Brain microvascular endothelial cell (primary cell): ENCODE measurements at places on chromosomes 5 and 9.

DNA sequence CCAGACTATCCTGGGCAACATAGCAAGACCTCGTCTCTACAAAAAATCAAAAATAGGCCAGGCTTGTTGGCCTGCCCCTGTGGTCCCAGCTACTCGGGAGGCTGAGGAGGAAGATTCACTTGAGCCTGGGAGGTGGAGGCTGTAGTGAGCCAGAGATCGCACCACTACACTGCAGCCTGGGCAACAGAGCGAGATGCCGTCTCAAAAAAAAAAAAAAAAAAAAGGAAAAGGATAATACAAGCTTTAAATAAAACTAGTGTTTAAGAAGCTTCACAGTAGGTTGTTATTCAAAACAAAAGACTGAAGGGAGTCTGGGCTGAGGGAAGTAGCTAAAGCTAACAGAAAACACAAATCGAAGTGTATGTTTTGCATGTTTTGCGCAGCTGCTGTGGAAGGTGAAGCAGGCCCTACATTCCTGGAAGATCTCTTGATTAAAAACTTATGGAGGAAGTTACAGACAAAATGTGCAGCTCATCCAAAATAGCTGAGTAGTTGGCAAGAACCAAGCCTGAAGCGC is 581 bp upstream of the C9orf40 start:
- peak; percentile 16 for DNase-seq

- DNase-seq = no peak
These were observed 34.4 kb downstream of the ROPN1L start for GRCh38 chr5:10475931-10476676.

DNA sequence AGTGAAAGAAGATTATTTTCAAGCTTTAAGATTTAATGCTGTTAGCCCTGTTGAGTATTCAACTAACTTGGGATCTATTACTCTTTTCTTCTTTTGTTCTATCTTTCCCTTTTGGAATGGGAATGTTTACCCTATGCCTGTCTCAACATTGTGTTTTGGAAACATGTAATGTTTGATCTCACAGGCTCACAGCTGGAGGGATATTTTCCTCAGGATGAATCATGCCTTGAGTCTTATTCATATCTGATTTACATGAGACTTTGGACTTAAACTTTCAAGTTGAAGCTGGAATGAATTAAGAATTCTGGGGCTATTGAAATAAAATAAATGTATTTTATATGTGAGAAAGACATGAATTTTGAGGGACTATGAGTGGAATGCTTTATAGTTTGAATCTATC is 607.8 kb upstream of the PTGER4 start:
- DNase-seq = peak; percentile 25

GRCh38 chr9:25396828-25397227 is 281.4 kb downstream of the TUSC1 start:
- no peak for DNase-seq

GRCh38 chr5:80905405-80905804 is 54.8 kb upstream of the RASGRF2 start:
- no peak for DNase-seq

GRCh38 chr5:172523146-172523745 is 68.9 kb upstream of the SH3PXD2B start:
- no peak for DNase-seq

DNA sequence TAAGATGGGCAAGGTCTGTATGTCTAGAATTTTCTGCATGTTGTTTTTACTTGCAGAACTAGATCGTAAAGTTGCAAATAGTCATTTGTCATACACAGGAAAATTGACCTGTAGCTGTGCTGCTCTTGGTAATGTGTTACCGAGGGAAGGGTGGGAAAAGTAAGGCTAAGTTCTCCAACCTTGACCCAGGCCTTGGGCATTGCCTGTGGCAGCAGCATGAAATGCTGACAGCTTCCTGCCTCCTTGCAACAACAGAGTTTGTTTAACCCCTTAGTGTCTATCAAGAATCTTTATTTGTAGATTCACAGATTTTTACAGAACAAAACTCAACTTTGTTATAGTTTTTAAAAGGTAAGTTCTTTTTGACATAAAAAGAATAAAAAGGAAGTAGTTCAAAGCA is 48.3 kb downstream of the ERCC6L2 start:
- DNase-seq = no peak

- no peak for DNase-seq
These were observed at the start of gene TENT4A for GRCh38 chr5:6713274-6714225. TENT4A (plus strand) TSS chr5:6713432; CDS start chr5:6713984, 552 bp downstream.

- no peak for DNase-seq
These were observed 79.8 kb upstream of the LMX1B start for GRCh38 chr9:126533926-126534310.

GRCh38 chr9:6632516-6633183 is 12.9 kb downstream of the GLDC start:
- no peak for DNase-seq

GRCh38 chr9:90915693-90916092 is 114.1 kb downstream of the SYK start:
- DNase-seq = peak; percentile 44

DNA sequence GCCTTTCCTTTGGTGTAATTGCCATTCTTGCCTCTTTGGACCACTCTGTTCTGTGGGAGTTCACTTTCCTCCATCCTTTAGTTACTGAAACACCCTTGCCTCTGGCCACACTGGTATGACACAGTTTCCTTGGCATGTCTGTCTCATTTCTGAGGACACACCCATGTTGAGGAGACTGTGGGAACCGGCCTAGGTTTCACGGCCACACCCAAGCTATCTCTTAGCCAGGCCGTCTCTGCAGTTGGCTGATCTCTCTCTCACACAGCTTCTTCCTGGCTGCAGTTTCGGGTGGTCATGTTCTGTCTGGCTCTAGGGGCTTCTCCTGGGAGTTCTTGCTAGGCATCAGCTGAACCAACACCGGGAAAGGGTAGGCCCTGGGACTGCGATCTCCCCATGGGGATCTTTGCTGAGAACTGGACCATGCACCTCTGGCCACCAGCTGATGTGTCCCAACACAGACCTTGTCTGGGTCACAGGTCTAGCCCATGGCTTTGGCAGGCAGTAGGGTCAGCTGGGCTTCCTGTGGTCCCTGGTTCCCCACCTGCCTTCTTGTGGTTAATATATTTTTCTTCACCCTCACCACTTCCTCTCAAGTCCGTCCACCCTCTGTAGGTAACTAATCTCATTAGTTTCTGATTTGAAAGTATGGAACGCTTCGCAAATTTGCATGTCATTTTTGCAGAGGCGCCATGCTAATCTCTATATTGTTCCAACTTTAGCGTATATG is 24.9 kb downstream of the ARHGEF37 start:
- peak; percentile 82 for DNase-seq

GRCh38 chr5:57598097-57598496 is 115.5 kb upstream of the ACTBL2 start:
- DNase-seq = no peak

- peak; percentile 100 for DNase-seq
These were observed 226.1 kb downstream of the NR3C1 start for GRCh38 chr5:143177263-143177983.

- DNase-seq = no peak
These were observed 471.8 kb downstream of the KDM4C start for GRCh38 chr9:7229571-7229970.

GRCh38 chr9:90180381-90180780 is 462.2 kb downstream of the DIRAS2 start:
- no peak for DNase-seq

GRCh38 chr5:123819833-123820232 is 307.9 kb downstream of the CSNK1G3 start:
- peak; percentile 99 for DNase-seq

DNA sequence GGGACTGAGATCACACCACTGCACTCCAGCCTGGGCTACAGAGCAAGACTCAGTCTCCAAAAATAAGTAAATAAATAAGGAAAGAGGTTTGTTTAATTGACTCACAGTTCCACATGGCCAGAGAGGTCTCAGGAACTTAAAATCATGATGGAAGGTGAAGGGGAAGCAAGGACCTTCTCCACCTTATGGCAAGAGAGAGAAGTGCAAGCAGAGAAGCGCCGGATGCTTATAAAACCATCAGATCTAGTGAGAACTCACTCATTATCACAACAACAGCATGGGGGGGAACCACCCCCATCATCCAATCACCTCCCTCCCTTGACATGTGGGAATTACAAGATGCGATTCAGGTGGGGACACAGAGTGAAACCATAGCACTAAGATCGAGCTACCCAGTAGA is 22.8 kb upstream of the RGMB start:
- DNase-seq = no peak

GRCh38 chr9:110142253-110142652 is 65.7 kb downstream of the C9orf152 start:
- DNase-seq = no peak

- DNase-seq = peak; percentile 95
These were observed 69.1 kb downstream of the ARRDC3 start for GRCh38 chr5:91313757-91314673.

DNA sequence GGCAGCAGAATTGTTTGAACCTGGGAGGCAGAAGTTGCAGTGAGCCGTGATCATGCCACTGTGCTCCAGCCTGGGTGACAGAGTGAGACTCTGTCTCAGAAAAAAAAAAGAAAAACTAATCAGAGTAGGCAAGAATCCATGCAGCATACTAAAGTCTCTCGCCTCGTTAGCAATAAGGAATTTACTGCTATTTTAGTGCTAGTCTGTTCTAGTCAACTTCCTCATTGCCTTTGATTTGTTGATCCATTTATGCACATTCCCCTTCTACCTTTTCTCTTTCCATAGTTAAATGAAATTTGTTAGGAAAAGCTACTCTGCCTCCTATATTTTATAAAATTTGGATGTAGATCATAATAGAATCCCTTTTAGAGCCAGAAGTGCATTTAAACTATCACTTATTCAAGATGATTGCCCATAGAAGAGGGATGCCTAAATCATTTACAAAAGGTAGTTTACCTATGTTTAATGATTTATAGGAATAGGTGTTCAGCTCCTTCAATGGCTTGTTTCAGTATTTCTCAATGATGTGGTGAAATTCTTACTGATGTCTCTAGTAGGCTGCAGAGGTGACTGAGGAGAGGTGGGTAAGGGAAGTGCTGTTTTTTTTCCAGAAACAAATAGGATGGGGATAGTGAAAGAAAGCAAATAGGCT is 1.9 kb downstream of the LRRC19 start:
- DNase-seq = no peak

DNA sequence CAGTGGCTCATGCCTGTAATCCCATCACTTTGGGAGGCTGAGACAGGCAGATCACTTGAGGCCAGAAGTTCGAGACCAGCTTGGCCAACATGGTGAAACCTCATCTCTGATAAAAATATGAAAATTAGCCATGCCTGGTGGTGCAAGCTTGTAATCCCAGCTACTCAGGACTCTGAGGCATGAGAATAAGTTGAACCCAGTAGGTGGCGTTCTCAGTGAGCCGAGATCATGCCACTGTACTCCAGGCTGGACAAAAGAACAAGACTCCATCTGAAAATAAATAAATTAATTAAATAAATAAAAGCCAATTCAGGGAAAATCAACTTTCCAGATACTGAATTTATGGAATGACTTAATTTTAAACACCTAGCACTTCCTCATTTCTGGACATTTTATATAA is 1722.1 kb downstream of the MAT2B start:
- DNase-seq = no peak

- no peak for DNase-seq
These were observed 32.2 kb downstream of the ANXA6 start for GRCh38 chr5:151125421-151125820.

- peak; percentile 47 for DNase-seq
These were observed 731 bp downstream of the PRR16 start for GRCh38 chr5:120464627-120465435.

- DNase-seq = no peak
These were observed 178.8 kb downstream of the GAPVD1 start for GRCh38 chr9:125440411-125440810.

GRCh38 chr9:112063151-112063550 is 111.9 kb downstream of the SUSD1 start:
- no peak for DNase-seq

- DNase-seq = no peak
These were observed 329.9 kb downstream of the MSX2 start for GRCh38 chr5:175054243-175054642.

DNA sequence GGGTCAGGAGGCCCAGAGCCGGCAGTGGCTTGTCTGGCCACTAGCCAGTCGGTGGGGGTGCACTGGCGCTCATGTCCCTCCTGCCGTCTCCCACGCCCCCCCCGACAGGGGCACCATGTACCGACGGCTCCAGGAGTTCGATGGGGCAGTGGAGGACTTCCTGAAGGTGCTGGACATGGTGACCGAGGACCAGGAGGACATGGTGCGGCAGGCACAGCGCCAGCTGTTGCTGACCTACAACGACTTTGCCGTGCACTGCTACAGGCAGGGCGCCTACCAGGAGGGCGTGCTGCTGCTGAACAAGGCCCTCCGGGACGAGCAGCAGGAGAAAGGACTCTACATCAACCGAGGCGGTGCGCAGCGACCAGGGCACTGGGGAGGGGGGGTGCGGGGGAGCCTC is 8.1 kb downstream of the TTC16 start:
- no peak for DNase-seq

DNA sequence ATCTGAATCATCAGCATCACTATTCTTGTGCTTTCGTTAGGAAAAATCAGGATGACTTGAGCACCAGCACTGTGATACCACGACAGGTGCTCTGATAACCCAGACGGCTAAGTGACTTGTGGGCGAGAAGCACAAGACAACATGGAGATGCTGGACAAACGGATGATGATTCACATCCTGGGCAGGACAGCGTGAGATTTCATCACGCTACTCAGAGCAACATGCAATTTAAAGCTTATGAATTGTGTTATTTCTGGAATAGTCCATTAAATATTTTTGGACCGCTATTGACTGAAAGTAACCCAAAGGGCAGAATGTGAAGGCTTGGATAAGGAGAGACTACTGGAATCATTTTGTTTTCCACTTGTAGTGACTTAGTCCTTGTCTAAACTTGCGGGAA is 114.8 kb upstream of the DAPK1 start:
- DNase-seq = peak; percentile 77

DNA sequence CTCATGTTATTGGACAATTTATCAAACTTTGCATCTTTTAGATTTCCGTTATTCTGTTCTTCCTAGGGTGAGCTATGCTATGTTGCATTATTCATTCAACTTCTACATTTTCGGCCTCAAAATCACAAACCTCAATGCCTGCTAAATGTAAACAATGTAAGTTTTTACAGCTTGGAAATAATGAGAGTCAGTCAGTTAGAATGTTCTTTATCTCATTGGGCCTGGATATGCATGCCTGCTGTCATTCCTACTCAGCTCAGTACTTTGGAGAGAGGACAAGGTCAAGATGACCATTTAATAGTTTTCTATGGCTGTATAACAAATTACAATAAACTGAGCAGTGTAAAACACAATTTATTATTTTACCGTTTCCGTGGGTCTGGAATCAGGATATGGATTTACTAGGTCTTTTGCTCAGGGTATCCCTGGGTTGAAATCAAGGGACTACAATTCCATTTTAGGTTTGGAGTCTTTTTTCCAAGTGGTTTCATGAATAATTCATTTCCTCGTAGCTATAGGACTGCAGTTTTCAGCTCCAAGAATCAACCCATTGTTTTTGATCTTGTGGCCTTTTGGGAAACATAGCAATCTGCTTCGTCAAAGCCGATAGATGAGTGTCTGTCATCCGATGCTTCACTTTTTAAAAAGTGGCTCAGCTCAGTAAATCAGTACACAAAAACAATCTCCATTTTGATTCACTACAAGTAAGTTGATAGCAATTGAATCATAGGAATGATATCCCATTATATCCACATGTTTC is 1143.2 kb upstream of the CDH6 start:
- peak; percentile 63 for DNase-seq
